H7 (cell line): ENCODE measurements at places on chromosomes 7 and 10. TPM values are rescaled to one million over a fixed set of nuclear protein-coding genes. Genes with fewer than 3 reads are reported as not detected.
A peak's percentile ranks its signal among the peaks of the same experiment; 100 is the strongest.

Gene STRIP2
- 3.8 and 5.1 TPM in 2 replicates for total RNA-seq

Gene TMEM196
- 0.04 and 0.21 TPM in 2 replicates for total RNA-seq

Gene TFAM
- 44.8 and 58.0 TPM in 2 replicates for total RNA-seq

Gene TMEM213
- total RNA-seq, result not detected in 2 replicates

Gene TEX47
- total RNA-seq, result not detected in 2 replicates

Gene GPR15LG
- total RNA-seq, result not detected in 2 replicates

GRCh38 chr7:44757311-44757710, 8.7 kb downstream of the ZMIZ2 start:
- DNase-seq, result peak; percentile 46

DNA sequence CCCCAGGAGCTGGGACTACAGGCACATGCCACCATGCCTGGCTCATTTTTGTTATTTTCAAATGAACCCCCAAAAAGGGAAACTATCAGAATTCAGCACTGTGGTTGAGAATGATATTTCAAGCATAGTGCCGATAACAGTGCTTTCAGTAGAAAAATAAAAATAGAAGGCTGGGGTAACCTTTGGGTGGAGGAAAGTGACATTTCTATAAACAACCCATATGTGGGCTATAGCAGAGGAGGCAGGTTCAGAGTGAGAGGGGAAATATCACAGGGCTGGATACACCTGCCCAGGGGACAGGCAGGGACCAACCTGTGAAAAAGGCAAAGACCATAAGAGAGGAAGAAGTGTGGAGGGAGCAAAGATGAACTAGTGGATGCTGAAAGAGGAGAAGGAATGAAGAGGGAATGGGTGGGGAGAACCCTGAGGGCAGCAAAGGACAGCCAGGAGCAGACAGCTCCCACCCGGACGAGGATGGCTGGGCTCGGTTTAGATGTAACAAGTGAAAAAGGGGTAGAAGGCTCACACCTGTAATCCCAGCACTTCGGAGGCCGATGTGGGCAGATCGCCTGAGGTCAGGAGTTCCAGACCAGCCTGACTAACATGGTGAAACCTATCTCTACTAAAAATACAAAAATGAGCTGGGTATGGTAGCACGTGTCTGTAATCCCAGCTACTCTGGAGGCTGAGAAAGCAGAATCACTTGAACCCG, 56.5 kb downstream of the MAP3K8 start:
- DNase-seq, result no peak

- no peak for DNase-seq
Observed at GRCh38 chr10:45602836-45603235, 69.7 kb downstream of the ZFAND4 start.

DNA sequence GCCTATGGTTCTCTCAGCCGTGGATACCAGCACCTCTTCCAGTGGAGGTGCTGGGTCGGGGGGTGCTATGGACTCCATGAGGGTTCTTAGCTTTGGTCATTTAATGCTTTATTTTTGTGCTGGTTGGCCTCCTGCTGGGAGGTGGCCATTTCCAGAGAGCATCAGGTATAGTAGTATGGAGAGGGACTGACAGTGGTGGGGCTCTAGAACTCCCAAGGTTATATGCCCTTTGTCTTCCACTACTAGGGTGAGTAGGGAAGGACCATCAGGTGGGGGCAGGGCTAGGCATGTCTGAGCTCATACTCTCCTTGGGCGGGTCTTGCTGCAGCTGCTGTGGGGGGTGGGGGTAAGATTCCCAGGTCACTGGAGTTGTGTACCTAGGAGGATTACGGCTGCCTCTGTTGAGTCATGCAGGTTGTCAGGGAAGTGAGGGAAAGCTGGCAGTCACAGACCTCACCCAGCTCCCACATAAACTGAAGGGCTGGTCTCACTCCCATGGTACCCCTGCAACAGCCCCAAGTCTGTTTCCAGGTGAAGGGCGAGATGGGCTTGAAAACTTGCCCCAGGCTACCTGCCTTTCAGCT, 763.2 kb upstream of the LRRTM3 start:
- no peak for DNase-seq

DNA sequence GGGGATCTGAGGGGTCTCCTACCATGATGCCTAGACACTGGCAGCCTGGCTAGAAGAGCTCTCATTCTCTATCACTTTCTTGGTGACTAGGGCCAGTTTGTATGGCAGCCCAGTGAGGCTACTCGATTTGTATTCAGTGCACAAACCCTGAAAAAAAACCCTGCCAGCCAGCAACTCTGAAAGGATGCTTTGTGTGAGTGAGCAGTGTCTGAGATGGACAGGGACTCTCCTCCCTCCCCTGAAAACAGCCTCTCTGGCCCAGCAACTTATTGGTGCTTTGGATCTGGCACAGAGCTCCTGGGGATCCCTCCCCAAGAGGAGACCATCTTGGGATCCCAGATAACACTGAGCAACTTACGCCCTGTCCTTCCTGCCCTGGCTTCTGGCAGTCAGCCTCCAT, 10.8 kb upstream of the LRRC4 start:
- DNase-seq, result no peak

- no peak for DNase-seq
Observed at GRCh38 chr7:22442187-22442881, 57.7 kb downstream of the STEAP1B start.

DNA sequence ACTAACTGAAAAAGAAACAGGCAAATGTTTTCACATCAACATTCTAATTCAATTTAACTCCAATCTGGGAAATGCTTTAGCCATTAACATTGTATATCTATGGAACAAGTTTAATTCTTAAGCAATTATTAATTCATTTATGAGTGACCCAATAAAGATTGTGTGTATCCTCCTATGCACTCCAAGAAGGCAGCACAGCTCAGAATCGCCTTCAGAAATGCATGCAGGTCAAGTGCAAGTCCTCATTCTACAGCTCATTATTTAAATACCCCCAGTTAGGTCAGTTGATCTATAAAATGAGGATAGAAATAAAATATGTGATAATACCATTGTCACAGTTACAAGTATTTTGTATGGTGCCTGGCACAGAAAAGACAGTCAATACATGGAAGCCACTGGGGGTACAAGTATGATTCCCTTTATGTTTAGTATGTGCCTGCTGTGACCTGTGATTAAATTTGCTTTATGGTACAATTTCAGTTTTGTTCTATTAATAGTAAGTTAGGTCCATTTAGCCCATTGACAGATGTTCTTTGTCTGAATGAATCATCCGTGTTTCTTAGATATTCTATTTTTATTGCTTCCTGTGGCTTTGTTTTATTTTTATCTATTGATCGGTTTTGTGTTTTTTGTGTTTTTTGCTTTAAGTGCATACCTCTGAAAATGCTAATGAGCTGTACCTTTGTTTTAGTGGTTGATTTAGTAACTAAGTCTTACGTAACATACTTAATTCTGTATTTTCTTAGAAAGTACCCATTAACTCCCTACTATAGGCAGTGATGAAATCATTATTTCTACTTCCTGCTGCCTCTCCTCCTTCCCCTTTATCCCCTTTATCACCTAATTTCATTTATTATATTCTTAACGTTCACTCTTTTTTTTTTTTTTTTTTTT, 42.8 kb downstream of the CPXM2 start:
- DNase-seq, result no peak

DNA sequence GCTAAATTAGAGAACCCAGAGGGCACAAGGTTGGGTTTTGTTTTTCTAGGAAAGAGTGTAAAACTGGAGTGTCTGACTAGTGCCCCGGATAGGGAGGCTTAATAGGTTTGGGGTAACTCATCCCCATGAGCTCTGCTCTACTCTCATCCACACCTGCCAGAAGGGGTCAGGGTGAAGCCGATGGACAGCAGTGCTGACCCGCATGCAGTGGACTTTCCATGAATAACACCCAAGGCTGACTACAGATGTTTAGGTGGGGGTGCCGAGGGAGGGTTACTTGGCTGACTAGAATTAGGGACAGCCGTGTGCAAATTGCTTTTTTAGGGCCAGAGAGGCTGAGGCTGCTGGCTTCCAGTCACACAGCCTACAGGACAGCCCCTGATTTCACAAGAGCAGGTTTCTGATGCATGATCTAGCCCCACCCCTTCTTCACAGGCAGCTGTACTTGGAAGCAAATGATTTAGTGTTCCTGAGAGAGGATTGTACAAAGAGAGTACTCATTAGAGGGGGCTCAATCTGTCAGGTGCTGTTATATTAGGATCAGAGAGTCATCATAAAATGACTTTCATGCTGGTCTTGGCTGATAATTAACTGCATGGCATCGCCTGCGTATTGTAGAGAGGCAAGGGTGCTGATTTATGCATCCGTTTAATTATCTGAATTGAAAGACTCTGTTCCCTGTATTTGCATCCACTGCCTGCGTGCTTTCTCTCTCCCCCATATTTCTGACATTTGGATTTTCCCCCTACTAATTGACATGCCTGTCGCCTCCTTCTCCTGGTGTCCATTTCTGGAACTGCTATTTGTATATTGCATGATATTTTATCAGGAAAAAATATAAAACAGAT, 9.5 kb downstream of the INHBA start:
- DNase-seq, result no peak

- DNase-seq, result no peak
Observed at GRCh38 chr10:92490387-92490786, 83.5 kb downstream of the IDE start.

DNA sequence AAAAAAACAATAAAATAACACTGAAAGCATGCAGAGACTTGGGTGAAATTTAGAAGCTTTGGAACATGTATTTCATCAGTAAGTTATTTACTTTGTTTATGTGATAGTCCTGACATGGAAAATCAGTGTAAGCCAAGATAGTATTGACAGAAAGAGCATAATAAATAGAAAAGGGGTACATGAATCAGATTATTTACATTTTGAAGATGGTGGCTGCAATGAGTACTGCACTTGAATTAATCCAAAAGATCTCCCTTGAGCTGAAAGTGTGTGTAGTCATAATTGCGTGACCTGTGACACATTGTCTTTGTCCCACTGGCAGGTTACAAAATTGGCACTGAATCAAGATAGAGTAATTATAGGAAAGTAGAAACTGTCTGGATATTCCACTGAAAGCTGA, 562.9 kb downstream of the GFRA1 start:
- DNase-seq, result no peak

- DNase-seq, result no peak
Observed at GRCh38 chr10:63595072-63595471, 73.9 kb downstream of the REEP3 start.

GRCh38 chr10:26361971-26362370, 76.2 kb upstream of the APBB1IP start:
- no peak for DNase-seq

DNA sequence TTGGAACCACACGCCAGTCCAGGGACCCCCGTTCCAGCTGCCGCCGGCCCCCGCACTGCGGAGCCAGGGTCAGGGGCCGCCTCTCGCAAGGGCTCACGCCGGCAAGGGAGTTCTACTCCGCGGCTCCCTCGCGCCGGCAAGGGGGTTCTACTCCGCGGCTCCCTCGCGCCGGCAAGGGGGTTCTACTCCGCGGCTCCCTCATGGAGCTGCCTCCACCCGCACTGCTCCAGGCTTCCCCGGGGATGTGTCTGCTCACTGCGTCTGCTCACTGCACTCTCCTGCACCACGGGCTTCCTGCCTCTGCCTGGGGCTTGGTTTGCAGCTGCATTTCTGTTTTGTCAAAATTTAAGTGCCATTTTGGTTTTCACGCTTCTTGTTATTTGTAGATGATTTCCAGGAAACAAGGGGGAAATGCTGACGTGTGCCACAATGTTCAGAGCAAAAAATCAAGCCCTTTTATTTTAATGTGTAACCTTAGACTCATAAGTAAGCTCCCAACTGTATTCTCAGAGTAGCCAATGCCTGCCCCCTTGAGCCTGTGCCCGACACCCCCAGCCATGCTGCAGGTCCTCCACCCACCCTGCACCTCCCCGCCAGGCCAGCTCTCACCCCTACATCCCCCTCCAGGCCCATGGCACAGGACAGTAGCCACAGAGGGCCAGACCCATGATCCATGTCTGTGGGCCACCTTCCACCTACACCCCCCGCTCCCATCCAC, 246.2 kb downstream of the MAD1L1 start:
- DNase-seq, result no peak

GRCh38 chr10:117138838-117139580, 939 bp upstream of the VAX1 start:
- DNase-seq, result peak; percentile 67

- DNase-seq, result peak; percentile 45
Observed at GRCh38 chr10:131068760-131069159, 242.8 kb downstream of the TCERG1L start.

DNA sequence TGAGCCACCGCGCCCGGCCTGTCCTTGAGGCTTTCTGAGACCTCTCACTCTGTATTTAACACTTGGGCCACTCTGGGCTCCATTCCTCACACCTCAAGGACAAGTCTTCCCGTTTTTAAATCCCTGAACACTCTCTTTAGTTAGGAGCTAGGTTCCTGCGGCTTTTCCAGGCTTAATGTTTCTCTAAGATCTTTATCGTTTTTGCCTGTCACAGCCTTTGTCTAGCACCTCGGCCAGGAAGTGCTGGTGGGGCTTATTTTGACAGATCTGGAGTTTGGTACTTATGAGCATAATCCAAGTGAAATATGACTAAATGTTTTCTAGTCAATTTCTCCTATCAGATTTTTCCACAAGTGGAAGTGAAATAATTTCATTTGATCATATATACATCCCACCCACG, 186.6 kb downstream of the DPY19L1 start:
- DNase-seq, result no peak
